ENCODE measurements at places on chromosomes 11 and 22. TPM values are rescaled to one million over a fixed set of nuclear protein-coding genes. Genes with fewer than 3 reads are reported as not detected.

GRCh38 chr11:122808478-122808869 is 29.8 kb upstream of the CRTAM start:
- H3K4me1 ChIP-seq = peaks cover 3% of the 10 kb centered on the region
- no peak overlapping the region for H3K4me3 ChIP-seq
- H3K27me3 ChIP-seq = no peaks in the 10 kb centered on the region
- no peak for DNase-seq
- H3K36me3 ChIP-seq = no peaks in the 10 kb centered on the region
- no peak overlapping the region for H3K27ac ChIP-seq

- H3K4me1 ChIP-seq = peaks cover 21% of the 10 kb centered on the region
- no peak for DNase-seq
- no peaks in the 10 kb centered on the region for H3K36me3 ChIP-seq
- peak overlapping the region; percentile 14 for H3K27ac ChIP-seq
- peak overlapping the region; percentile 89 for H3K4me3 ChIP-seq
Measured at GRCh38 chr11:59756558-59756840, 1.3 kb downstream of the STX3 start.

- no peak for DNase-seq
- no peak overlapping the region for H3K4me3 ChIP-seq
- H3K27ac ChIP-seq = no peak overlapping the region
- H3K36me3 ChIP-seq = no peaks in the 10 kb centered on the region
Measured at GRCh38 chr11:71255800-71256479, 3.6 kb upstream of the SHANK2 start.

DNA sequence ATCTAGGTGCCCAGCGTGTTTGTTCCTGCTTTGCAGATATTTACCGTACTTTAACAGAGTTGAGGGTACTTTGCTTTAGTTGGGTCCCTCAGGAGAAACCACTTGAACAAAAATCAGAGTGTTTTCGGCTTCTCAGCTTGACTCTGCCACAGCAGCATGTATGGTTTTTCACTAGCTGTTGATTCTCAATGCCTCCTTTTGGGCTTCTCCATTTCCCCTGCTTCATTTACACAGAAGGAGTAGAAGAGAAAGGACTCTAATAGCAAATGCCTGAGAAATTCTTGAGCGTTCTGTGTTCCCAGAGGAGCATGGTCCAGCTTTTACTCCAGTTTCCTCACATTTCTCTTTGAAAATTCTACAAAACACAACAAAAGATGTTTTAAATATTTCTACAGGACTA is 252.1 kb upstream of the CCDC179 start:
- no peak overlapping the region for H3K4me3 ChIP-seq
- peaks cover 3% of the 10 kb centered on the region for H3K27me3 ChIP-seq
- no peak for DNase-seq
- peaks cover 10% of the 10 kb centered on the region for H3K36me3 ChIP-seq
- no peak overlapping the region for H3K27ac ChIP-seq
- H3K4me1 ChIP-seq = no peaks in the 10 kb centered on the region

Gene TMEM126B
- total RNA-seq = 27.3 TPM

GRCh38 chr11:2997406-2997805 is 5.3 kb upstream of the NAP1L4 start:
- H3K27ac ChIP-seq = no peak overlapping the region

Gene RAG2
- not detected for total RNA-seq

DNA sequence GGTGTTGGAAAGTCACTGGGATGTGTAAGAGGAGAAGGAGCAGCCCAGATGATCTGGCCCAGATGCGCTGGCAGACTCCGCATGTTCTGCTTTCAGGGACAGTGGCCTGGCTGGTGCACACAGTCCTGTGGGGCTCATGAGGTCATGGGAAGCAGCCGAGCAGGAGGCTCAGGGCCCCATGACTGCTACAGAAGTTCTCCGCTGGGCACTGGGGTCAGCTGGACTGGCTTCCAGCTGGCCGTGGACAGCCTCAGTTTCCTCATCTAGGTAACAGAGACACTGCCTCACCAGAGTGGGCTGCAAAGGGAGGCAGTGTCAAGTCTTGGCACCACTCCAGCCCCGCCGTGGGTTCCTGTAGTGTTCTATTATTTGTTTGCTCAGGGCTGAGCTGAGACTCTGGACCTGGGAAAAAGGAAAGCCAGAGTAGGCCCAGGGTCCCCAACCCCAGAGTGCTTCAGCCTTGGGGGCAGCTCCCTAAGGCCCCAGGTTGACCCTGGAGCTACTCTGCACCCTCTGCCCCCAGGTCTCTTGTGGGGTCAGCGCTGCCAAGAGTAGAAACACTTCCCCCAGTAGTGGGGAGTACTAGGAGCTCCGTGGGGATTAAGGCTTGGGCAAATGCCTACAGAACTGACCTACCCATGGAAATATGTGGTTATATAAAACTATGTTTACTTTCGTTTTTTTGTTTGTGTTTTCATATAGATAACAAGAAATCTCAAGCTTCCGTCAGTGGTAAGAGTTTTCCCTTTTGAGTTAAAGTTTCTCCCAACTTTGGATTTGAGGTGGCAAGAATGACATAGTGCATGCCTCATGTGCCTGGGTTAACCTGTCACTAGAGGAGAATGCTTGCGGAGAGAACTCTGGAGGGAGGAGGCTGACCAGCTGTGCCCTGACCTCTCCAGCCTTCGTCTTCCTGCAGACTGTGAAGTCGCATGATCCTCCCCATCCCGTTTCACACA is 45.3 kb downstream of the MED15 start:
- peaks cover 29% of the 10 kb centered on the region for H3K4me1 ChIP-seq
- H3K27ac ChIP-seq = peak overlapping the region; percentile 80
- no peak overlapping the region for H3K4me3 ChIP-seq
- H3K36me3 ChIP-seq = peaks cover 8% of the 10 kb centered on the region
- H3K27me3 ChIP-seq = no peaks in the 10 kb centered on the region
- peak; percentile 28 for DNase-seq

- peak; percentile 11 for DNase-seq
- no peak overlapping the region for H3K27ac ChIP-seq
- peaks cover 4% of the 10 kb centered on the region for H3K27me3 ChIP-seq
- peaks cover 1% of the 10 kb centered on the region for H3K4me1 ChIP-seq
Measured at GRCh38 chr11:2517016-2517385, 72.2 kb downstream of the KCNQ1 start.

- no peaks in the 10 kb centered on the region for H3K36me3 ChIP-seq
- H3K4me1 ChIP-seq = peaks cover 6% of the 10 kb centered on the region
- no peak within 1 kb of the TSS for H3K4me3 ChIP-seq
- peaks cover 12% of the 10 kb centered on the region for H3K27me3 ChIP-seq
- DNase-seq = peak; percentile 50
Measured at GRCh38 chr22:21032037-21032867, at the start of gene SLC7A4. Gene SLC7A4 (minus strand): TSS chr22:21032561. CDS start chr22:21031812, 749 bp downstream.

Gene IL18
- not detected for total RNA-seq

Gene CD81
- 347 TPM for total RNA-seq

- peaks cover 9% of the 10 kb centered on the region for H3K4me1 ChIP-seq
- DNase-seq = no peak
- no peaks in the 10 kb centered on the region for H3K36me3 ChIP-seq
- no peak overlapping the region for H3K4me3 ChIP-seq
- H3K27ac ChIP-seq = no peak overlapping the region
Measured at GRCh38 chr11:127448101-127448500, 447.5 kb upstream of the KIRREL3 start.

DNA sequence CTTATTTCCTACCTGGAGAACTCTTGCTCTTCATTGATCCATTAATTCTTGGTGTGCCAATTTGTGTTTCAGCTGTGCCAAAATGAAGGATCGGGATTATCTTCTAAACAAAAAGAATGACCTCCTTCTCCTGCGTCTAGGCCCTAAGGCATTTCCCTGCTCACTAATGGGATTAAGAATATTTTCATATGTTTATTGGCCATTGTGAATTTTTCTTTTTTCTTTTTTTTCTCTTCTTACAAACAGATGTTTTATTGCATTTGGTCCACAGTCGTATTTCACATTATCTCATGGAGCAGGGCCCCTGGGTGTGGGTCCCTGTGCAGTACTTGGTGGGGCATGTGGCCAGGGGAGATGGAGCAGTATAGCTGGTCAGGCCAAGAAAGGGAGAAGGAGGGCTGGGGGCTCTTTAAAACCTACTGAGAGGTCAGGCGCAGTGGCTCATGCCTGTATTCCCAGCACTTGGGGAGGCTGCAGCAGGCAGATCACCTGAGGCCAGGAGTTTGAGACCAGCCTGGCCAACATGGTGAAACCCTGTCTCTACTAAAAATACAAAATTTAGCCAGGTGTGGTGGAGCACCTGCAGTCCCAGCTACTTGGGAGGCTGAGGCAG is 35.3 kb upstream of the HORMAD2 start:
- H3K36me3 ChIP-seq = no peaks in the 10 kb centered on the region
- no peak overlapping the region for H3K27ac ChIP-seq
- peaks cover 1% of the 10 kb centered on the region for H3K27me3 ChIP-seq
- no peak overlapping the region for H3K4me3 ChIP-seq
- no peaks in the 10 kb centered on the region for H3K4me1 ChIP-seq

DNA sequence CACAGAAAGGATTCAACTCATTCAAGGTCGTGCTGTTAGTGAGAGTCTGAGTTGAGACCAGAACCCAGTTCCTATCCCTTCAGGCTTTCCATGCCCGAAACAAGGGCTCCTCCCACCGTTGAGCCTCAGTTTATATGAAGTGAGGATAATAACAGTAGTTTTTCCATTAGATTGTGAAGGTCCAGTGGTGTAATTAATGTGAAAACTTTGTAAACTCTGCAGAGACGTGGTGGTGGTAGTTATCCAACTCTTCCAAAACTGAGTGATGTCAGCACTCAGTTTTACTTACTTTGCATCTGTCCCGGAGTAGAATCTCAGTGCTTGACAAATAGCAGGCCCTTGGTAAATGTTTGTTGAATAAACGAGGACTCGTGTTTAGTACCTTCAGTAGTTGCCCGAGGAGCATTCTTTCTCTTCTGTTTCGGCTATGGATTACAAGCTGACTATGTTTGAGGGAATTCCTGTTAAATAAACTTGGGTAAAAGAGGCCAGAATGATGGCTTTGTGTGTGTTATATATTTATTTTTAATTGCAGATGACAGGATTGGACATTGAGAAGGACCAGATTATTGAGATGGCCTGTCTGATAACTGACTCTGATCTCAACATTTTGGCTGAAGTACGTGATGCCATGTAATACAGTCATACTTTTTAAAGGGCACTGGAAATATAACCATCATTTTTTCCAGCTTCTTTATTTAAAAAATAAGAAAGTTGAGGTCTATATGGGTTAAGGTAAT is 1.0 kb downstream of the REXO2 start:
- H3K27me3 ChIP-seq = no peaks in the 10 kb centered on the region
- peak overlapping the region; percentile 95 for H3K4me3 ChIP-seq
- H3K27ac ChIP-seq = peak overlapping the region; percentile 41
- H3K36me3 ChIP-seq = no peaks in the 10 kb centered on the region

GRCh38 chr11:12810568-12810894 is 136.3 kb downstream of the TEAD1 start:
- peaks cover 53% of the 10 kb centered on the region for H3K4me1 ChIP-seq
- peaks cover 8% of the 10 kb centered on the region for H3K27me3 ChIP-seq
- H3K27ac ChIP-seq = no peak overlapping the region
- H3K4me3 ChIP-seq = no peak overlapping the region
- peaks cover 7% of the 10 kb centered on the region for H3K36me3 ChIP-seq

GRCh38 chr22:31968022-31968421 is 23.7 kb downstream of the YWHAH start:
- H3K4me1 ChIP-seq = peaks cover 4% of the 10 kb centered on the region
- no peaks in the 10 kb centered on the region for H3K36me3 ChIP-seq
- H3K27me3 ChIP-seq = peaks cover 5% of the 10 kb centered on the region
- DNase-seq = no peak
- no peak overlapping the region for H3K27ac ChIP-seq

GRCh38 chr11:117790279-117790678 is 6.7 kb downstream of the DSCAML1 start:
- H3K27me3 ChIP-seq = peaks cover 16% of the 10 kb centered on the region
- DNase-seq = no peak
- no peaks in the 10 kb centered on the region for H3K36me3 ChIP-seq
- no peak overlapping the region for H3K27ac ChIP-seq

GRCh38 chr22:29445508-29445907 is 7.1 kb downstream of the RFPL1 start:
- DNase-seq = no peak
- H3K27ac ChIP-seq = no peak overlapping the region
- peaks cover 5% of the 10 kb centered on the region for H3K27me3 ChIP-seq
- no peaks in the 10 kb centered on the region for H3K36me3 ChIP-seq
- peaks cover 11% of the 10 kb centered on the region for H3K4me1 ChIP-seq

Gene GRIK4
- 3.6 TPM for total RNA-seq

Gene FOLR1
- total RNA-seq = not detected

DNA sequence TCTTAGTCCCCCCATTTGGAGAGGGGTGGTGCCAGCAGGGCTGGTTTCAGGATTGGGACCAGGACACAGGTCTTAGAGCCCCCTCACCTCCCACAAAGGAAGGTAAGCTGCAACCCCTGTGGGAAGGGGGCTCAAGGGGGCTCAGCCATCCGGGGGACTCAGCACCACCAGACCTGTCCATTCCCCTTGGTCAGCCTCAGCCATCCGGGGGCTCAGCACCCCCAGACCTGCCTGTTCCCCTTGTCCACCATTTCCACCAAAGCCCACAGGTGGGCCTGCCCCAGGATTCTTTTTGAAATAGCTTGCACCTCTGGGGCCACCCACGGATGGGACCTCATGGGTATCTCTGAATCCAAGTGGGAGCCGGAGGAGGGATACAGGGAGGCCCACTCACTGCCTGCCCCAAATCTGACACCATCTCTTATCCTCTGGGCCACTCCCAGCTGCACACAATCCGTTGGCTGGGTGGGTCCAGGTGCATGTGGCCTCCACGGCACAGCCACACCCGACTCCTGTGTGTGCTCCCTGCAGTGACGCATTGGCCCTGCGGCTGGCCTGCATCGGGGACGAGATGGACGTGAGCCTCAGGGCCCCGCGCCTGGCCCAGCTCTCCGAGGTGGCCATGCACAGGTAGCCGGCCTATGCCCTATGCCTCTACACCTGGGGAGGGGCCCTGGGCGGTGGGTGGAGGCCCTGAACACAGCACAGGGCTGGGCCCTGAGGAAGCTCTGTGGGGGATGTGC is 15.9 kb downstream of the MCAT start:
- DNase-seq = no peak
- H3K4me3 ChIP-seq = no peak overlapping the region
- peaks cover 9% of the 10 kb centered on the region for H3K4me1 ChIP-seq
- H3K36me3 ChIP-seq = no peaks in the 10 kb centered on the region
- H3K27me3 ChIP-seq = peaks cover 6% of the 10 kb centered on the region
- no peak overlapping the region for H3K27ac ChIP-seq

DNA sequence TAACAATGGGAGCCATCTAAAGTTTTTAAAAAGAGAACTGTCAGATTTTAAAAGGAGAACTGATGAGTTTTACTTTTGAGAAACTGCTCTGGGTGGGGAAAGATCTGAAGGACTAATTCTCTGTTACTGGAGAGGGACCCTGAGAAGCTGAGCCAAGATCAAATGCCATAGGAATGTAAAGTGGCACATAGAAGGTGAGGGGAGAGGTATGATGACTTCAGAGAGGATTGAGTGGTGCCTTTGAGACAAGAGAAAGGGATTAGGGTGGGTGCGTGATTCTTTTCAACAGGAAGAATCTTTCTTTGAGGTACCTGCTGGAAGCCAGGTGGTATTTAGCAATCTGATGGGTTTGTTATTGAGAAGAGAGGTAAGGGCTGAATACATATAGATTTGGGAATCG is 9.0 kb downstream of the CRKL start:
- no peaks in the 10 kb centered on the region for H3K36me3 ChIP-seq
- H3K27ac ChIP-seq = no peak overlapping the region
- no peak for DNase-seq
- peak overlapping the region; percentile 40 for H3K4me3 ChIP-seq
- peaks cover 4% of the 10 kb centered on the region for H3K27me3 ChIP-seq
